GF-D8 (cell line): ENCODE measurements at places on chromosomes 2 and 18.

- DNase-seq, result no peak
Measured at GRCh38 chr2:36539631-36540030, 58.3 kb downstream of the FEZ2 start.

GRCh38 chr2:69628325-69629021 is 15.1 kb downstream of the AAK1 start:
- DNase-seq, result peak; percentile 48

- DNase-seq, result no peak
Measured at GRCh38 chr18:44231936-44232335, 448.8 kb upstream of the SETBP1 start.

DNA sequence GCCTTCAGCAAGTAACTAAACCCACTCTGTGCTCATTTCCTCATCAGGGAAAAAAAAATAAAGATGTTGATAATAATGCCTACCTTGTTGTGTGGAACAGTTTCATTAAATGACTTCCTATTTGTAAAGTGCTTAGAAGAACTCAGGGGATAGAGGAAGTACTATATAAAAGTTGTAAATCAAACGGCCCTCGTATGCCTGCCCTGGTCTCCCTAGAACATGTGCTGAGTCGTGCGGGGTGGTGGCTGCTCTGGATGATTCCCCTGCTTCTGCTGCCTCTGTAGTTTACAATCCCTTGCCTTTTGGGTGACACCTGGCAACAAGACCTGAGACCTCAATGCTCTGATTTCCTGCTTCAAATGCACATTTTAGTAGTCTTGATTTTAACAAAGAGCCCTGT is 170.0 kb downstream of the CERS6 start:
- peak; percentile 66 for DNase-seq

DNA sequence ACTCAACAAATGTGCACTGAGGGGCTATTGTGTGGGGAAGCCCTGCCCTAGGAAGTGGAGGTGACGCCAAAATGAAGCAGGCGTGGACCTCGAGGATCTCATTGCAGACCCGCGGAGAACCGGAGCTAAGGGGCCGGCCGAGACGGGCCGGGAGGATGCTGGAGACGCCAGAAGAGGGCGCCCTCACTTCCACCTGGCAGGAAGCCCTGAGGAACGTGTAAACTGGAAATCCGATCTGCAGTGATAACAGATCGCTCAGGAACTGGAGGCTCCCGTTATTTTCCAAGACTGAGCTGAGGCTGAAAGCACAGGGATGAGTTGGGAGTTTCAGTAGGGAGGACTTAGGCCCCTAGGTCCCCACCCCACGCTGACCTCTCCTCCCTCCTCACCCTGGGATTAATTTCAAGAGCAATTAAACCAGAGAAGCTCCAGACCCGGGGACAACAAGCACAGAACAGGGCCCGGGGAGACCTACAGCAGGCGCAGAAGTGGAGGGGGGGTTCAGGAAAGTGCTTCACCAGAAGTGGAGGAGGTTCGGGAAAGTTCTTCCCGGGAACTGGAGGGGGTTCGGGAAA is 7.7 kb upstream of the COL6A3 start:
- no peak for DNase-seq
